Prostate gland (tissue), 2 donors: ENCODE measurements at places on chromosomes 12 and 14.

DNA sequence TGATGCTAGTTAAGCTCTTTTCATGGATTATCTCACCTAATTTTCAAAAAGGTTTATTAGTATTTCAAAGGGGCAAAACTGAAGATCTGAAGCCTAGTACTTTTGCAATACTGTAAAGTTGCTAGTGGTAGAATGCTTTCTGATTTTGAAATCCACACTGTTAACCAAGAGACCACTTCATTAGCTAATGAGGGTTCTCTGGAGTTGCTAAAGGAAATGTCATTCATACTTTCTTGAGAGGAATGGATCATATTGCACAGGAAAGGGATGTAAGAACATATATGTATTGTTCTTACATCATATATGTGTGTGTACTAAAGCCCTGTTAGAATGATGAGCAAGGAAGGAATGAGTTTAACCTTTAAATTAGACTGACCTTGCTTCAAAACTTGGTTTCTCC is 39.0 kb upstream of the LDHB start:
- no peak overlapping the region for H3K4me3 ChIP-seq
- H3K4me1 ChIP-seq = no peaks in the 10 kb centered on the region
- no peak for DNase-seq
- no peak overlapping the region for H3K27ac ChIP-seq
- no peaks in the 10 kb centered on the region for H3K27me3 ChIP-seq

DNA sequence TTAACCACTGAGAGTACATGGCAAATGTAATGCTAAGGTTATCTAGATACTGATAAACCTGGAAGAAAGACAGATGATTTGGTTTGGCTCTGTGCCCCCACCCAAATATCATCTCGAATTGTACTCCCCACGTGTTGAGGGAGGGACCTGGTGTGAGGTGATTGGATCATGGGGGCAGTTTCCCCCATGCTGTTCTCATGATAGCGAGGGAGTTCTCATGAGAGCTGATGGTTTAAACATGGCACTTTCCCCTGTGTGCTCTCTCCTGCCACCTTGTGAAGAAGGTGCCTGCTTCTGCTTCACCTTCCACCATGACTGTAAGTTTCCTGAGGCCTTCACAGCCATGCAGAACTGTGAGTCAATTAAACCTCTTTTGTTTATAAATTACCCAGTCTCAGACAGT is 14.2 kb downstream of the NOXRED1 start:
- H3K36me3 ChIP-seq = no peaks in the 10 kb centered on the region
- H3K27me3 ChIP-seq = no peaks in the 10 kb centered on the region
- no peak overlapping the region for H3K4me3 ChIP-seq
- DNase-seq = no peak
- H3K4me1 ChIP-seq = no peaks in the 10 kb centered on the region

DNA sequence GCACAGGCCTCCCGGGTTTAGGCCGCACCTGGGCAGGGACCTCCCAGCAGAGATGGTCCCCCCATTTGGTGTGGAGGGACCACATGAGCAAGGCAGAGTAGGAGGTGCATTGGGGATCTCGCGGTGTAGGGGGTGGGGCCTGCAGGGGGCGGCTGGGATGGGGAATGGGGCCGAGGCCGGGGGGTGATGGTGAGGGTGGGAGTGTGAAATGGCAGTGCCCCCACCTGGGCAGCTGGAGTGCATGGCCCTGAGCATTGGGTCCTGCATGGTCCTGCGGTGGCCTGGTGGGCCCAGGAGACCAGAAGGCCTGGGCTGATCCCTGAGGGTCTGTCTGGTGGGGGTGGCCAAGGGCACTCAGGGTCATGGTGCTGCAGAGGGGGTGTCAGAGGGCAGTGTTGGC is 111.8 kb downstream of the KIF26A start:
- no peak overlapping the region for H3K27ac ChIP-seq
- H3K27me3 ChIP-seq = no peaks in the 10 kb centered on the region
- no peaks in the 10 kb centered on the region for H3K36me3 ChIP-seq

GRCh38 chr12:78473136-78473535 is 391.4 kb upstream of the SYT1 start:
- no peaks in the 10 kb centered on the region for H3K27me3 ChIP-seq
- no peak overlapping the region for H3K4me3 ChIP-seq
- DNase-seq = no peak
- H3K27ac ChIP-seq = no peak overlapping the region
- H3K4me1 ChIP-seq = no peaks in the 10 kb centered on the region

DNA sequence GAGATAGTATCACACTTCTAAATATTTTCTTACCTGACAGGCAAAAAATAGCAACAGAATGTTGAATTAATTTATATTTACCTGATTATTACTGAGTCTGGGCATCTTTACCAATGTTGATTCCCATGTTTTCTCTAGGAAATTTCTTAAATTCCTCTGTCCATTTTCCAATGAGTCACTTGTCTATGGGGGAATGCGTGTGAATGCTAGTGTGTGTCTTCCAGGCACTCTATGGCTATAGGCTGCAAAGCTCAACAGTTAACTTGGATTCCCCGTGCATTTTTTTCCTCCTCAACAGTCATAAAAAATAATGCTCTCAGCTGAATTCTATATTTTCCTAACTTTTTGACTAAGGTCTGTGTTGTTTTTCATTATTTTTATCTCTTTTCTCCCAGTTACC is 1385.8 kb upstream of the FLRT2 start:
- H3K4me1 ChIP-seq = no peaks in the 10 kb centered on the region
- H3K36me3 ChIP-seq = no peaks in the 10 kb centered on the region
- no peaks in the 10 kb centered on the region for H3K27me3 ChIP-seq

DNA sequence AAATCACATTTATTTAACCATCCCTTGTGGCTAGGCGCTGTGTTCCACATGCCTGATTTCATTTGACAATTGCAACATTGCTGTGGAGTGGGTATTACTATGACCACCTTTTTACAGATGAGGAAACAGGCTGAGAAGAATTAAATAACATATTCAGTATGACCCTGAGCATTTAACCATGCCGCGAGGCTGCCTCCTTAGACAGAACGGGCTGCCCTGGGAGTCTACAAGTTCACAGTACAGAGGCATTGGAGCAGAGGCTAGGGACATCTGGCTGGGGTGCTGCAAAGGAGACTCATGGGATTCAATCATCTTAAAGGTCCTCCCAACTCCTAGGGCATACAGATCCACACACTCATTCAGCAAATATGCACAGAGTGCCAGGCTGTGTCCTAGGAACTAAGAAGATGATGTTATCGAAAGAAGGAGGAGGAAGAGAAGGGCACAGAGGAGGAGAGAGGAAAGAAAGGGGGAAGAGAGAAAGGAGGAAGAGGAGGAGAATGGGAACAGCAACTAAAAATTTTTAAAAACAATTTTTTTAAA is 164.7 kb upstream of the CCND2 start:
- no peak overlapping the region for H3K27ac ChIP-seq
- no peaks in the 10 kb centered on the region for H3K4me1 ChIP-seq
- H3K36me3 ChIP-seq = no peaks in the 10 kb centered on the region
- no peaks in the 10 kb centered on the region for H3K27me3 ChIP-seq
- H3K4me3 ChIP-seq = no peak overlapping the region
- no peak for DNase-seq

GRCh38 chr12:52790427-52791270 is 5.3 kb downstream of the KRT3 start:
- no peak for DNase-seq
- H3K4me3 ChIP-seq = no peak overlapping the region
- peaks cover 9% of the 10 kb centered on the region for H3K27me3 ChIP-seq
- no peaks in the 10 kb centered on the region for H3K4me1 ChIP-seq
- H3K36me3 ChIP-seq = no peaks in the 10 kb centered on the region

GRCh38 chr14:42111355-42111754 is 504.7 kb downstream of the LRFN5 start:
- H3K27me3 ChIP-seq = no peaks in the 10 kb centered on the region
- H3K27ac ChIP-seq = no peak overlapping the region
- H3K4me1 ChIP-seq = no peaks in the 10 kb centered on the region
- DNase-seq = no peak

DNA sequence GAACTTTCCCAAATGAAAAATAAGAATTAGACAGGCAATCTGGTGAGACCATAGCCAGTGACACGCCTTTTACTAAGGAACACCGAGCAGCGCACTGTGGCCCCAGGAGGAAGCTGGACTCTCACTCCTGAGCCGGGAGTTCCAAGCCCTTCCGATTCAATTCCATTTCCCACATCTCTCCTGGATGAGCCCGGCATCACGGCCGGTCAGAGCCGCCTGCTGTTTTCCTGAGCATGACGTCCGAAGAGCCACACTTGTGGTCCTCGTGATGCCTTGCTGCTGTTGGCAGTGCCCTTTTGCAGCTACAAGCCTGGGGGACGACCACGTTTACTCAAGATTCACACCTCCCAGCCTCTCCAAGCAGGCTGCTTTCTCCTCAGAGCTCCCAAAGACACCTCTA is 40.8 kb downstream of the FBXL14 start:
- H3K4me1 ChIP-seq = no peaks in the 10 kb centered on the region
- H3K36me3 ChIP-seq = no peaks in the 10 kb centered on the region
- no peaks in the 10 kb centered on the region for H3K27me3 ChIP-seq

DNA sequence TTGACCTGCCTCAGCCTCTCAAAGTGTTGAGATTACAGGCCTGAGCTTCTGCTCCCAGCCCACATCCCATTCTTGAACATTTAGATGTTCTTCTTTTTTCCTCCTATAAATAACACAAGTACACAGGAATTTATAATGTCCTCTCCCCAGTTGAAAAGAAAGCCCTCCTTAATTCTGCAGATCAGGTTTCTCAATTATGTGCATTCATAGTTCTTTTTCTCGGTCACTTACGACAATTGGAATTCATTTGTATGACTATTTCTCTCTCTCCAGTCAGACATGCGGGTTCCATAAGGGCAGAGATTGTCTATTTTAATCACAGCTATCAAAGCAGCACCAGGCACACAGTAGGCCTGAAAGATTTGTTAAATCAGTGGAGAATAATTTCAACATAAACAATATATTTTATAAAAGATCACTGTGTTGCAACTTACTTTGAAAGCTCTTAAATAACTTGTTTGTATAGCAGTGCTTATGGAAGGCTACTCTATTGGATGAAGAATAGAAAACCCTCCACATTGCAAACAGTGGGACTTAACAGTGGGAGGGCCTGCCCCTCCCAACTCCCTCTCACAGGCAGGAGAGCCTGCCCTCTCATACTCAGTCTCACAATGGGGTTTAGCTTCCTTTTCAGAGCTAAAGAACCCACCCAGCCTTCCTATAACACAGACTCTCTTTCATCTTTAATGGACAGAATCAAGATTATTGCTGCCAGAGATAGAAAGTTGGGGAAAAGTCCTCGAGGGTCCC is 84.1 kb upstream of the TRAF3 start:
- no peak for DNase-seq
- no peak overlapping the region for H3K4me3 ChIP-seq
- peaks cover 7% of the 10 kb centered on the region for H3K4me1 ChIP-seq
- H3K27ac ChIP-seq = no peak overlapping the region
- no peaks in the 10 kb centered on the region for H3K36me3 ChIP-seq

- H3K4me3 ChIP-seq = no peak overlapping the region
- DNase-seq = no peak
- H3K27ac ChIP-seq = no peak overlapping the region
- H3K27me3 ChIP-seq = no peaks in the 10 kb centered on the region
Measured at GRCh38 chr14:45610318-45610717, 357.3 kb upstream of the MIS18BP1 start.

DNA sequence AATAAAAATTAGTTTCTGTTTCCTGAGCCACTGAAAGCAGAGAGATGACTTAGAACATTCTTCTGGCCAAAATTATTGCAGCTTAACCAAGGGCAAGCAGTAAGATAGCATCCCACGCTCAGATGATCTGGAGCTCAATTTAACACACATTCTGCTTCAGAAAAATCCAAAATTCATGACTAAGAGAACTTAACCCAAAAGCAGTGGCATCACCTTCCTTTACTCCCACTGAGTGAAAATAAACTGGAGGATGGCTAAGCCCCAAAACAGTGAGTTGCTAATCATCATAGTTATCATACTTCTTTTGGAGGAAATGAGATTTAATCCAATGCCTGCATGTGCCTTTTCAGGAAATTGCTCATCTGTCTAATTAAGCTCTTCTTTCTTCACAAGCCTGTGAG is 195.4 kb downstream of the DUSP6 start:
- H3K27me3 ChIP-seq = no peaks in the 10 kb centered on the region
- no peak for DNase-seq
- no peaks in the 10 kb centered on the region for H3K4me1 ChIP-seq
- H3K27ac ChIP-seq = no peak overlapping the region
- H3K4me3 ChIP-seq = no peak overlapping the region

GRCh38 chr14:106459971-106460730 is 933.8 kb downstream of the TMEM121 start:
- no peak for DNase-seq
- H3K36me3 ChIP-seq = no peaks in the 10 kb centered on the region
- H3K4me1 ChIP-seq = no peaks in the 10 kb centered on the region
- no peak overlapping the region for H3K27ac ChIP-seq
- H3K4me3 ChIP-seq = no peak overlapping the region

DNA sequence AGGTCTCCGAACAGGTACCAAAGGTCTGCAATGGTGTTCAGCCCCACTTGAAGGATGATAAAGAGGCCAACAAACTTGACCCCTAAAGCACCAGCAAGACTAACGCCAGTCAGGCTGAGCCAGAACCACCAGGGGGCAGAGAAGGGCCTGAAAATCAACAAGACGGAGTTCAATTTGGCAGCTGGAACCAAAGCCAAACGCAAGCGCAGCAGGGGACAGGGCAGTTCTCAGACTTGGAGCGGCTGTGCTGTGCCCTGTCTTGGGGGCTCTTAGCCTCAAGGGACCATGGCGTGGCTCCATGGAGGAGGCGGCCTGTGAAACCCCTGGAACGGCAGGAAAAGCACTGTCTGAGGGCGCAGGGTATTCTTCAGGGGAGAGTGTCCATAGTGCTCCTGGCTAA is 19.6 kb downstream of the POMT2 start:
- H3K36me3 ChIP-seq = no peaks in the 10 kb centered on the region
- DNase-seq = peak; percentile 68
- H3K27ac ChIP-seq = no peak overlapping the region
- H3K27me3 ChIP-seq = no peaks in the 10 kb centered on the region
- H3K4me1 ChIP-seq = no peaks in the 10 kb centered on the region

DNA sequence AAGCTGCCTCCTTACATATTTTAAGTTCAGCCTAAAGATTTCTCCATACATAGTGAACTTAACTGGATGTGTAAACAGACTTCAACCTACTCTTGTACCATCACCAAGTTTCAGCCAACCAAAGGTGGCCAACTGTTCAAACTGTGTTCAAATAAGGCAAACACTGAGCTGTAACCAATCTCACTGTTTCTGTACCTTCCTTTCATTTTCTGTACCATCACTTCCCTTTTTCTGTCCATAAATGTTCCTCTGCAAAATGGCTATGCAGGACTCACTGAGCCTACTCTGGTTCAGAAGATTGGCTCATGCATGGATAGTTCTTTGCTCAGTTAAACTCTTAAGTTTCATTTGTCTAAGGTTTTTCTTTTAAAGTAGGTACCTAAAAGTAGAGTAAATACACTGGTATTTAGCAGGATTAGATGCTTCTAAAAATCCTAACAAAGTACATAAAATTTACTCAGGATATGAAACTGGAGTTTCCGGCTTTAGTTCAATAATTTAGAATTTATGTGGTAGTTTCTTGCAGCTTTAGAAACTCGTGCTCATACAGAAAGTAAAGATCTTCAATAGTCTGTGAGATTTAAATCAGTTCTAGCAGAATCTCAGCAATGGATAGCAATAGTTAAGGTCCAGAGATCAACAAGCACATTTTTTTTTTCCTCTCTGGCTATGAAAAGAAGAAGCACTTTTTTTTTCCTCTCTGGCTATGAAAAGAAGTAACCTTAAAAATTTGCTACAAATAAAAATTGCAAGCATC is 282.0 kb upstream of the PPFIA2 start:
- no peaks in the 10 kb centered on the region for H3K27me3 ChIP-seq
- no peaks in the 10 kb centered on the region for H3K4me1 ChIP-seq
- H3K27ac ChIP-seq = no peak overlapping the region
- no peaks in the 10 kb centered on the region for H3K36me3 ChIP-seq

- no peak overlapping the region for H3K27ac ChIP-seq
- no peaks in the 10 kb centered on the region for H3K36me3 ChIP-seq
- no peaks in the 10 kb centered on the region for H3K4me1 ChIP-seq
- DNase-seq = no peak
- H3K27me3 ChIP-seq = no peaks in the 10 kb centered on the region
Measured at GRCh38 chr12:59937148-59937547, 341.3 kb downstream of the SLC16A7 start.
